ENCODE measurements at places on chromosomes 3 and 15.

- H3K4me1 ChIP-seq: no peaks in the 10 kb centered on the region
- H3K27me3 ChIP-seq: peaks cover 2% of the 10 kb centered on the region
- DNase-seq: no peak
- H3K36me3 ChIP-seq: no peaks in the 10 kb centered on the region
These were observed 25.3 kb upstream of the ZNF770 start for GRCh38 chr15:35013370-35013769.

DNA sequence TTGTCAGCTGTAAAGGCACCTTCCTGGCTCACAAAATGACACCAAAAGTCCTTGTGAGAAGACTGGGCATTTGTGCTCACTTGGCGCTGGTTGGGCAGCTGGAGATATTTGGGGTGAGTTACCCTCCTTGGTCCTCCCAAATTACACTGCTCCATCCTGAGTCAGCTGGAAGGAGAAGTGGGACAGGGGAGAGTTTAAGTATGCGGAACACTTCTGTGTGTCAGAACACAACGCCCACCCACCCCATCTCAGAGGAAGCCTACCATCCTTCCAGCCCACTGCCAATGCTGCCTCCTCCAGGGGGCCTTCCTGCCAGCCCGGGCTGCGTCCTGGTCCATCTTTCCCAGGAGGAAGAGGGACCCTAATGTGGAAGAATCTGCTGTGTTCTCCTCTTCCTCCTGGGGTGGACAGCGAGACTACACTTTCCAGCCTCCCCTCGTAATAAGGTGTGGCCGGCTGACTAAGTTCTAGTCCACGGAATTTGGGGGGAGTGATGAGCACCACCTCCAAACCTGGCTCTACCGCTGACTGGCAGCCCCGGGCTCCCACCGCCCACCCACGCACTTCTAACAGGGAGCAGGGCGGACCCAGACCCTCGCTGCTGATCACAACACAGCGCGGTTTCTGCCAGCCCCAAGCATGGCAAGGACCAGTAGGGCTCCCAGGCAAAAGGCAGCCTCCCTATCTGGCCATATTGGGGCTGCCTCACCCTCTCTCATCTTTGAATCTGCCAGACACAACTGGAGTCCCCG is 265.0 kb downstream of the XXYLT1 start:
- no peak for DNase-seq
- no peak overlapping the region for H3K27ac ChIP-seq
- no peaks in the 10 kb centered on the region for H3K36me3 ChIP-seq
- no peak overlapping the region for H3K4me3 ChIP-seq
- no peaks in the 10 kb centered on the region for H3K4me1 ChIP-seq

GRCh38 chr3:180004542-180004941 is 32.2 kb downstream of the PEX5L start:
- no peaks in the 10 kb centered on the region for H3K4me1 ChIP-seq
- H3K4me3 ChIP-seq: no peak overlapping the region
- H3K36me3 ChIP-seq: no peaks in the 10 kb centered on the region
- no peak for DNase-seq
- H3K27ac ChIP-seq: no peak overlapping the region

GRCh38 chr3:138479438-138479863 is 45.0 kb downstream of the ESYT3 start:
- no peak overlapping the region for H3K27ac ChIP-seq
- no peak for DNase-seq
- no peaks in the 10 kb centered on the region for H3K4me1 ChIP-seq
- no peaks in the 10 kb centered on the region for H3K36me3 ChIP-seq
- no peak overlapping the region for H3K4me3 ChIP-seq

GRCh38 chr3:121063628-121064027 is 155.6 kb downstream of the STXBP5L start:
- H3K4me3 ChIP-seq: no peak overlapping the region
- H3K36me3 ChIP-seq: no peaks in the 10 kb centered on the region
- no peak for DNase-seq
- H3K4me1 ChIP-seq: no peaks in the 10 kb centered on the region
- no peaks in the 10 kb centered on the region for H3K27me3 ChIP-seq

GRCh38 chr3:117278424-117279190 is 569.0 kb downstream of the TUSC7 start:
- no peaks in the 10 kb centered on the region for H3K27me3 ChIP-seq
- no peak for DNase-seq
- no peak overlapping the region for H3K27ac ChIP-seq
- H3K4me1 ChIP-seq: no peaks in the 10 kb centered on the region

DNA sequence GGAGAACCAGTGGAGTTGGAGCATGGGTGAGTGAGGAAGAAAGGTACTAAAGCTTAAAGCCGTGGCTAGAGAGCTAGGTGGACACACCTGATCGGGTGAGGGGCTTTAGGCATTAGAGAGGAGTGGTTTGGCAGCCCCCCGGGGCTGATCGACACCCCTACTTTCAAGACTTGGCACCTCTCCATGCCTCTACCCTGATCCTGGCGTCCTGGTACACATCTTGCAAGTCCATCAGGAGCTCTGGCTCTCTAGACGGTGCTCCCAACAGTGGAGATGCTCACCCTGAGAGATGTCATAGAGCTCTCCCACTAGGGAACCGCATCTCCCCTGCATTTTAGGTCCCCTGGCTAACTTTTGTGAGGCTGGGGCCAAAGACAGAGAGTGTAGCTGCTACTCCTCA is 98.1 kb downstream of the XXYLT1 start:
- no peaks in the 10 kb centered on the region for H3K27me3 ChIP-seq
- H3K4me1 ChIP-seq: no peaks in the 10 kb centered on the region
- H3K4me3 ChIP-seq: no peak overlapping the region

DNA sequence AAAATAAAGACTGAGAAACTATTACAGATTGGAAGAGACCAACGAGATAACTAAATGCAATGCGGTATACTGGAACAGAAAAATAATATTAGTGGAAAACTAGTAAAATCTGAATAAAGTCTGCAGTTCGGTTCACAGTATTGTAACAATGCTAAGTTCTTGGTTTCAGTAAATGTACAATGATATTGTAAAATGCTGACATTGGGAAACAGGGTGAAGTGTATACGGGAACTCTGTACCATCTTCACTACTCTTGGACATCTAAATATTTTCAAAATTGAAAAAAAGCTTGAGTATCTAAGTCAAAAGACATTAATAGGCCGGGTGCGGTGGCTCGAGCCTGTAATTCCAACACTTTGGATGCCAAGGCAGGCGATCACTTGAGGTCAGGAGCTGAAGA is 120.9 kb upstream of the KCNMB2 start:
- no peak overlapping the region for H3K27ac ChIP-seq
- no peaks in the 10 kb centered on the region for H3K36me3 ChIP-seq
- no peak overlapping the region for H3K4me3 ChIP-seq

- no peak overlapping the region for H3K4me3 ChIP-seq
- peaks cover 2% of the 10 kb centered on the region for H3K4me1 ChIP-seq
- no peak overlapping the region for H3K27ac ChIP-seq
- no peaks in the 10 kb centered on the region for H3K27me3 ChIP-seq
These were observed 49.5 kb upstream of the MBNL1 start for GRCh38 chr3:152219216-152219615.

GRCh38 chr3:159830523-159831154 is 158.0 kb upstream of the IL12A start:
- H3K4me1 ChIP-seq: no peaks in the 10 kb centered on the region
- DNase-seq: no peak
- H3K36me3 ChIP-seq: no peaks in the 10 kb centered on the region
- no peak overlapping the region for H3K4me3 ChIP-seq

DNA sequence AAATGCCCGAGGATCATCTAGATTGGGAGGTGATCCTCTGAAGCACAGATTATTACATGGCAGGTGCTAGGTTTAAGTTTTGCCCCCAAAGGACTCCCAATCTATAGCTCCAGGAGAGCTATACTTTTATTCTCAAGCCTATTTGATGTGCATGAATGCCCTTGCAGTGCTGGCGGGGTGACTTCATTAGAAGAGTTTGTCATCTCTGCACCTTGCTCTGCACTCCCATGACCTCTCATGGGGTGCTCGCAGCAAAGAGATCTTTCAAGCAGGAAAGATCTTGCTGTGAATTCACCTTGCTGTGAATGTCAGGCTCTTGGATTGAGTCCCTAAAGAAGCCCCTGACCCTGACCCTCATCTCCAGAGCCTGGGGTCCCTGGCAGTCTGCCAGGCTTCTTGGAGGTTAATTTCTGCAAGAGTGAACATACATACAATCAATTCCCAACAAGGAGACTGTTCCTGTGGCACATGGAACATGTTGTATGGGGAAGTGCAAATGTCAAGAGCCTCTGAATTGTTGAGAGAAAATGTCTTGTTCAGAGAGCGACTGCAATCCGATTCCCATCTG is 45.9 kb downstream of the FAM43A start:
- H3K36me3 ChIP-seq: no peaks in the 10 kb centered on the region
- H3K4me1 ChIP-seq: no peaks in the 10 kb centered on the region

DNA sequence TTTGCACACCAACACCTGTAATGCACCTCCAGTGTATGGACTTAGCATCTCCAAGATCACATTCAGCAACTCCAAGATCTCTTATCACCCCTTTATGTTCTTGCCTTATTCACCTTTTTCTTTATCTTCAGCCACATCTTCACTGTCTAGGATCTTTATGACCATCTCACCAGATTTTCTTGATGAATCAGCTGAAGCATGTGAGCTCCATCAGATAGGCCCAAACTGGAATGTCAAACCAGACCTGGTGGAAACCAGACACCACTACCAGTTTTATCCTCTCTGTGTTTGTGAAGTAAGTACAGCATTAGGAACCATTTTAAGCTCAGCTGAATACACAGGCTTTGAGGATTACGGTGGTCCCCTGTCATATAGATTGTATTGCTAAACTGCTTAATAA is 330.4 kb upstream of the NDN start:
- H3K4me1 ChIP-seq: no peaks in the 10 kb centered on the region
- H3K36me3 ChIP-seq: no peaks in the 10 kb centered on the region
- no peak overlapping the region for H3K4me3 ChIP-seq
- H3K27me3 ChIP-seq: no peaks in the 10 kb centered on the region

- H3K4me3 ChIP-seq: no peak overlapping the region
- H3K27me3 ChIP-seq: no peaks in the 10 kb centered on the region
- H3K27ac ChIP-seq: no peak overlapping the region
- peaks cover 27% of the 10 kb centered on the region for H3K36me3 ChIP-seq
These were observed 8.0 kb upstream of the AP2M1 start for GRCh38 chr3:184166671-184167070.

- no peak overlapping the region for H3K27ac ChIP-seq
- no peak for DNase-seq
- no peaks in the 10 kb centered on the region for H3K27me3 ChIP-seq
These were observed 55.2 kb downstream of the PLD1 start for GRCh38 chr3:171755015-171755589.

DNA sequence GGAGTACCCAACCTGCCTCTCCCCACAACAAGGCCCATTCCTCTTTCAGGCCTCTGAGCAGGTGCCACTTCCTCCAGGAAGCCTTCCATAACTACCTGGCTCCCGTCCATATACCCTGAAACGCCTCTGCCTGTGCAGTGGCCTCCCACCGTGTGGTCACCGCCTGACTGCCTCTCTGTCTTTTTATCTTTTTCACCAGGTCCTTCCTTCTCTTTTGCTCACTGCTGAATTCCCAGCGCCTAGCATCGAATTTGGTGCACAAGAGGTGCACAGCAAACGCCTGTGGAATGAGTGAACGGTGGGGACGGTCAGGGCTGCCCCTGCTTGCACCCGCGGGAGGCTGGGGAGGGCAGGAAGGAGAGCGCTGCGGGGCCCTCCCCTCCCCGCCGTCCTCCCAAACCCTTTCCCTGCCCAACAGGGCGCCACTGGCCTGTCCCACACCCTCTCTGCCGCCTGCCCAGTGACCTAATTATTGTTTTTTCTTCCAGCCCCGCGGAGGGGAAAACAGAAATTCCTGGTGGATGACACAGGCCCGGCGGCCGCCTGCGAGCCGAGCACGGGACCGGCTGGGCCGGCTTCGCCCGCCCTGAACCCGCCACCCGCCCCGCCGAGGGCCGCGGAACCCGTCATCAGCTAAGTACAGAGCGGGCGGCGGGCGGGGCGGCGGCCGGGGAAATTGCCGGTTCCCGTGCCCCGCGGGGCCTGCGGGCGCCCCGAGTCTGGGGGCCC is 140.1 kb downstream of the SMAD6 start:
- no peak overlapping the region for H3K27ac ChIP-seq
- no peaks in the 10 kb centered on the region for H3K4me1 ChIP-seq
- no peak for DNase-seq
- H3K4me3 ChIP-seq: peak overlapping the region; percentile 15
- peaks cover 47% of the 10 kb centered on the region for H3K27me3 ChIP-seq

DNA sequence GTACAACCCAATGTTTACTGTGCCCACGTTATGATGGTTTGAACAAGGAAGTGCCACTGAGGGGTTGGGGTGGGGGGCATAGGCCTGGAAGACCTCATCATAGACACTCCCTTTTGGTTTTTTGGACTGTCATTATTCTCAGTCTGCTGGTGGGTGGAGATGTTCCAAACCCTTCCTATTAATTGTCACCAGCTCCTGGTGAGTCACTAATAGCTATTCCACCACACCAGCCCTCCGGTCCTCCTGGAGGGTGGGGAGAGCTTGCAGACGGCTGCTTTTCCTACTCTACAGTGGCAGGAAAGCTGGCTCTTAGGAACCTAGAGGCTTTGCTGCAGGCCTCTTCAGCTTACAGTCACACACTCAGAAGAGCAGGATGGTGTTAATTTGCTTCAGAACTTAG is 9.0 kb upstream of the COPG1 start:
- no peak overlapping the region for H3K4me3 ChIP-seq
- H3K27me3 ChIP-seq: peaks cover 3% of the 10 kb centered on the region
- no peak for DNase-seq
- H3K27ac ChIP-seq: no peak overlapping the region

- H3K4me3 ChIP-seq: no peak overlapping the region
- H3K27me3 ChIP-seq: no peaks in the 10 kb centered on the region
- H3K4me1 ChIP-seq: no peaks in the 10 kb centered on the region
These were observed 46.2 kb downstream of the SHQ1 start for GRCh38 chr3:72802001-72802400.

GRCh38 chr15:61084472-61084871 is 144.6 kb downstream of the RORA start:
- no peaks in the 10 kb centered on the region for H3K4me1 ChIP-seq
- DNase-seq: no peak
- H3K27me3 ChIP-seq: peaks cover 4% of the 10 kb centered on the region
- no peaks in the 10 kb centered on the region for H3K36me3 ChIP-seq
- H3K27ac ChIP-seq: no peak overlapping the region

- no peaks in the 10 kb centered on the region for H3K4me1 ChIP-seq
- DNase-seq: no peak
- no peak overlapping the region for H3K27ac ChIP-seq
- H3K4me3 ChIP-seq: no peak overlapping the region
These were observed 20.2 kb downstream of the CCR1 start for GRCh38 chr3:46187876-46188275.
